Ureter (tissue), 1 donor: ENCODE measurements at places on chromosomes 3 and 15. TPM values are rescaled to one million over a fixed set of nuclear protein-coding genes. Genes with fewer than 3 reads are reported as not detected.

GRCh38 chr3:186138272-186138981, 29.5 kb upstream of the ETV5 start:
- DNase-seq: no peak

- no peak for DNase-seq
Measured at GRCh38 chr3:23258110-23258509, 55.0 kb downstream of the UBE2E2 start.

The TTBK2 gene
- 18.5 TPM for total RNA-seq

The UBAP1L gene
- 9.4 TPM for total RNA-seq

- DNase-seq: peak; percentile 61
Measured at GRCh38 chr3:177196456-177197040, 734 bp downstream of the TBL1XR1 start.

DNA sequence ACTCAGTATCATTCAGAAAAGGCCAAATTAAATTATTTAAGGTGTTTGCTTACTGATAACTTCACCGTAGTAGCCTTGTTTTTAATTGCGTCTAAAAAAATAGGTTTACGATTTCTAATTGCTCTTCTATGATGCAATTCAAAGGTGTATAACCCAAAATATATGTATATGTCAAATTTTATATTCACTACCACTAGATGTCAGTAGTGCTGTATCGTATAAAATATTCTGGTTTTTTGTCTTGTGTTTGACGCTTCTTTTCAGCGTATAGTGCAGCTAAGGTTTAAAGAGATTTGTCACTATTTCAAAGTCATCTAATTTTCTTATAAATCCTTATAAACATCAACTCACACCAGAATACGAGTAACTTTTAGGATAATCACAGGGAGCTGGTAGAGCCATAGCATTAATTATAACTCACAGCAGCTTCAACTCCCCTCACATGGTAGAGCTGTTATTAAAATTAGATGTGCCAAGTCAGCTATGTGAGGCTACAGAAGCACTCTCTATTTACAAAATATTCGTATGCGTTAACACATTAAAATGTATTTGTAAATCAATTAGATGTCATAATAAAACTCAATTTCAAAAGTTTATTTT, 3.5 kb downstream of the PFN2 start:
- no peak for DNase-seq

- no peak for DNase-seq
Measured at GRCh38 chr3:187051724-187052366, 87.5 kb downstream of the RPL39L start.

DNA sequence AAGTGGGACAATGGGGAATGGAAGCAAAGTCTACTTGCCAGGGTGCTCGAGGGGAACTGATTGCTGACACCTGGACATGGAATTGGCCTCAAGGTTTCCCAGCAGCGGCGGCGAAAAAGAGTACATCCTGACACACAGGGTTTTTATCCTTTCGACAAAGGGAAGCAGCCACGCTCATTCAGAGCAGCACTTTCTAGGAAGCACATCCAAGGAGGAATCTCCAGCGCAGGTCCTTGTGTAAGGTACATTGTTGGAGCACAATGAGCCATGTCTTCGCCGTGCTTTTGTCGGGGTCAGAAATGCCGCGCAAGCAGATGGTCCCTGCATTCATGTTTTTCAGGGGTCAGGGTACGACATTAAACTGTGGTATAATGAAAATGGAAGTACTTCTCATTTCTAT, 16.8 kb downstream of the CACNA1D start:
- peak; percentile 27 for DNase-seq

The FETUB gene
- total RNA-seq: not detected

DNA sequence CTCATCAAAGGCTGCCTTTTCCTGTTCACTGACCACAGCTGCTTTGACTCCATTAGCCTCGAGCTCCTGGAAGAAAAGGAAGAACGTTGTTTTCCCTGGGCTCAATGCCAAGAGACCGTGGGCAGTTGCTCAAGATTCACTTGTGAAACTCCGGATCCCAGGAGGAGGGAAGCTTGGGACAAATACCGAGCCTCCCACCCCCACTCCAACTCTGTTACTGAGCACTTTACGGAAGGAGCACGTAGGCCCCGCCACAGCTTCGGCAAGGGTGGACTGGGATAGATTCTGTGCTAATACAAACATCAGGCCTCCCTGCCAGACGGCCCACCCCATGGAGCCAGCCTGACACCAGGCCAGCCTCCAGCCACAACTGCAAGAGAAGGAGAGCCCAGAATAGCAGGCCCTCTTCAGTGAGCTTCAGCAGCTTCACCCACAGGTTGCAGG, 10.8 kb upstream of the FANCD2 start:
- DNase-seq: peak; percentile 91

The VILL gene
- total RNA-seq: 46.4 TPM

- no peak for DNase-seq
Measured at GRCh38 chr3:150391161-150391560, 16.9 kb upstream of the TSC22D2 start.

DNA sequence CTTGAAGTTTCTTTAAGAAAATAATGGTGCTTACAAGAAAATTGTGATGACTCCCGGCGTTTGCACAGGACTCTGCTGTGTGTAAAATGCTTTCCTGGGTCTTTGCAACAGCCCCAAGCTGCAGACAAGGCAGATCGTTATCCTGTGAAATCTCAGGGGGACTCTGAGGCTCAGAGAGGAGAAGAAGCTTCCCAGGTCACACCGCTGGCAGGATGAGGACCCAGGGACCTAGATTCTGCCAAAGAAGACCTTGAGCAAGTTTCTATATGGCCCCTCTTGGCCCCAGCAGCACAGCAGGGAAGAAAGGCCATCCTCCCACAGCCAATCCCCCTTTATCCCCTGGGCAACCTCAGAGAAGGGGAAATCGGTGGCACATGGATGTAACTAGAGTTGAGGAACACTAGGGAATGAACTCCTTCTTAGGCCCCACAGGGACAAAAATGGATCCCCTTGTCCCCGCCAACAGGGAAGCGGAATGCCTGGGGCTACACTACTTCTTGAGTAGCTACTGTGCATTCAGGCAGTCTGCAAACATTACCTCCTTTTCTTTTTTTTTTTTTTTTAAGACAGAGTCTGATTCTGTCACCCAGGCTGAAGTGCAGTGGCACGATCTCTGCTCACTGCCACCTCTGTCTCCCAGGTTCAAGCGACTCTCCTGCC, 72.8 kb downstream of the CPN2 start:
- DNase-seq: no peak
